Thoracic aorta endothelial cell (primary cell): ENCODE measurements at places on chromosomes 1 and 21. TPM values are rescaled to one million over a fixed set of nuclear protein-coding genes. Genes with fewer than 3 reads are reported as not detected.

Gene ZBTB7B
- total RNA-seq, result 10.2 and 15.0 TPM in 2 replicates

Gene GPR37L1
- not detected in 2 replicates for total RNA-seq

Gene CD1D
- not detected in 2 replicates for total RNA-seq

Gene RCSD1
- total RNA-seq, result 0.07 TPM in 1 of 2 replicates, not detected in the other

Gene NSL1
- total RNA-seq, result 41.3 and 48.1 TPM in 2 replicates

Gene RUNX3
- not detected in 2 replicates for total RNA-seq

Gene ARL8A
- total RNA-seq, result 19.8 and 22.5 TPM in 2 replicates

Gene ATP1A4
- not detected in 2 replicates for total RNA-seq

Gene ALPL
- total RNA-seq, result not detected in 2 replicates

Gene RRP15
- total RNA-seq, result 13.2 and 15.0 TPM in 2 replicates

Gene OR2AK2
- not detected in 2 replicates for total RNA-seq

Gene OR2T2
- not detected in 2 replicates for total RNA-seq

Gene ADCY10
- total RNA-seq, result under 0.01 and 0.07 TPM in 2 replicates

Gene SERINC2
- total RNA-seq, result 6.0 and 7.0 TPM in 2 replicates
